ENCODE measurements at places on chromosomes 5 and 9. TPM values are rescaled to one million over a fixed set of nuclear protein-coding genes. Genes with fewer than 3 reads are reported as not detected.

The SLC1A3 gene
- 8.3 TPM for total RNA-seq

The PLPP7 gene
- total RNA-seq: 9.3 TPM

The PDCD1LG2 gene
- 5.3 TPM for total RNA-seq

The P4HA2 gene
- 225 TPM for total RNA-seq

The CATSPER3 gene
- 0.17 TPM for total RNA-seq

The PCDHGA2 gene
- 6.6 TPM for total RNA-seq

The GABRA6 gene
- not detected for total RNA-seq

The CAMK2A gene
- 3.8 TPM for total RNA-seq

The PCDHB9 gene
- total RNA-seq: 0.17 TPM

The PCDHA1 gene
- not detected for total RNA-seq

The SCGB3A1 gene
- not detected for total RNA-seq

The SHOC1 gene
- under 0.01 TPM for total RNA-seq

The MRPL41 gene
- total RNA-seq: 38.0 TPM

The SPATA31E1 gene
- total RNA-seq: not detected

The QRFP gene
- not detected for total RNA-seq
